D341Med (cell line): ENCODE measurements at places on chromosomes 11 and 22.

DNA sequence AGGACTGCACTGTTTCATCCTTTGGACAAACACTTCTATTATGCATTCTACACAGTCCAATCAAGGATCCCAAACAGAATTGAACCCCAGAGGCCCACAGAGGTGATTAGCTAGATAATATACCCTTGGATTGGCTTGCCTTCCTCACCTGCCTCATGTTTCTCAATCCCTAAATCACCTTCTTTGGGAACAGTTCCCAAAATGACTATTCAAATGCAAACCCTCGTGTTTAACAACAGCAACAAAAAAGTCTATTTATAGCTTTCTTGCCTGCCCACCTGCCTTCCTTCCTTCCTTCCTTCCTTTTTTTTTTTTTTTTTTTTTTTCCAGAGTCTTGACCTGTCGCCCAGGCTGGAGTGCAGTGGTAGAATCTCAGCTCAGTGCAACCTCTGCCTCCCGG, 180.0 kb downstream of the CNTN5 start:
- DNase-seq = no peak

- no peak for DNase-seq
These were observed 104.3 kb downstream of the RPL27A start for GRCh38 chr11:8786933-8787332.

- DNase-seq = no peak
These were observed 40.1 kb downstream of the CTSC start for GRCh38 chr11:88297421-88297820.

DNA sequence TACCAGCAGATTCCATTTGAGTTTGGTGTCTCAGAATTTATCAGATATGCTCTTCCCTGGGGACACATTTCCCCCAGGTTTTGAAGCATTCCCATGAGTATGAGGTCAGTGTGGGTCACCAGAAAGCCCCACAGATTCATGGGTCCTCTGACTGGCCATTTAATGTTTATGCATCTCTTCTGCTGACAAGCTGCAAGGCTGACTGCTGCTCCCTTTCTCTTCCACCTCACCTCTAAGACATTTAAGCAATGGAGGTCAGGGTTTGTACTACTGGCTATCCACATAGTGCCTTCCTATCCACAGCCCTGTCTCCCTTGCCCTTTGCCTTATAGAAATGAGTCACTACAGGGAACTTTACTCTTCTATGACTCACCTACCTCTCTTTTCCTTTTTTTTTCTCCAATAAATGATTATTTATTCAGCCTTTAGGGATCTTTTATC, 106.0 kb upstream of the TIMP3 start:
- DNase-seq = no peak

DNA sequence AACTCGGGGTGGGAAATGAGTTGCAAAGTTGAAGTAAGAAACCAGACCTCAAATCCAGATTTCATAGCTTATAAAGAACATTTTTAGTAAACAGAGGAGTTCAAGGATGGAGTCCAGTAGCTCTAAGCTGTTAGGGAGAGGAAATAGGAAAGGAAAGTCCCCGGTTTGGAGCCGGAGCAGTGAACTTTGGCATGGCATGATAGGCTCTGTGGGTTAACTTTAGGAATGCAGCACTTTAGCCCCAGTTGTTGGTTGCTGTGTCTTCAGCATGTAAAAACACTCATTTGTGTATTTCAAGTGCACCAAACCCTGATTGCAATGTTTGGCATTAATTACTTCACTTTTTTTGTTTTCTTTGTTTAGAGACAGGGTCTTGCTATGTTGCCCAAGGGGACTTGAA, 8.6 kb upstream of the PIK3IP1 start:
- no peak for DNase-seq

- DNase-seq = peak; percentile 39
These were observed 326.5 kb downstream of the LARGE1 start for GRCh38 chr22:33593818-33594217.

GRCh38 chr11:116169776-116170175, 603.0 kb downstream of the BUD13 start:
- DNase-seq = no peak

- DNase-seq = no peak
These were observed 36.0 kb downstream of the IRAG1 start for GRCh38 chr11:10657308-10658271.

- DNase-seq = no peak
These were observed 141.6 kb downstream of the BUD13 start for GRCh38 chr11:116631201-116631600.

DNA sequence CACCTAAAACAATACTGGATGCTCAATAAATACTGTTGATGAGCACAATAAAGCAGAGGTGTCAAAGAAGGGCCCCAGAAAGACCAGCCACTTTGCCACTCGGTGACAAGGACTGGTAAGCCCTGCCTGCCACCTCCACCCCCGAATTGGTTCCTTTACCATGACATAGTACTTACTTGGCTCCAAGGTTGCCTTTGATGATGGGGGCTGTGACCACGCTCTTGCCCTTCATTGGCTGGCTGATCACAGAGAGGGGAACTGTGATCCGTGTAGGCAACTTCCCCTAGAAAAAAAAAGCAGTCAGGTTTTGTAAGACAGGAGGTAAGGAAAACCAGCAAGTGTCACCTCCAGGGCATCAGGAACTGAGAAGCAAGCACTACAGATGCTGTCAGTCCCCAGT, 29.7 kb downstream of the NFRKB start:
- DNase-seq = no peak
